ENCODE measurements at places on chromosomes 11 and 22.

GRCh38 chr11:131568318-131568717 lies 197.9 kb downstream of the NTM start:
- no peak overlapping the region for H3K27ac ChIP-seq
- peaks cover 3% of the 10 kb centered on the region for H3K27me3 ChIP-seq
- H3K36me3 ChIP-seq = no peaks in the 10 kb centered on the region
- no peak overlapping the region for H3K4me3 ChIP-seq

- DNase-seq = no peak
- no peak overlapping the region for H3K4me3 ChIP-seq
- H3K4me1 ChIP-seq = no peaks in the 10 kb centered on the region
- H3K27me3 ChIP-seq = peaks cover 6% of the 10 kb centered on the region
Measured at GRCh38 chr11:102912482-102912830, 37.7 kb upstream of the MMP12 start.

DNA sequence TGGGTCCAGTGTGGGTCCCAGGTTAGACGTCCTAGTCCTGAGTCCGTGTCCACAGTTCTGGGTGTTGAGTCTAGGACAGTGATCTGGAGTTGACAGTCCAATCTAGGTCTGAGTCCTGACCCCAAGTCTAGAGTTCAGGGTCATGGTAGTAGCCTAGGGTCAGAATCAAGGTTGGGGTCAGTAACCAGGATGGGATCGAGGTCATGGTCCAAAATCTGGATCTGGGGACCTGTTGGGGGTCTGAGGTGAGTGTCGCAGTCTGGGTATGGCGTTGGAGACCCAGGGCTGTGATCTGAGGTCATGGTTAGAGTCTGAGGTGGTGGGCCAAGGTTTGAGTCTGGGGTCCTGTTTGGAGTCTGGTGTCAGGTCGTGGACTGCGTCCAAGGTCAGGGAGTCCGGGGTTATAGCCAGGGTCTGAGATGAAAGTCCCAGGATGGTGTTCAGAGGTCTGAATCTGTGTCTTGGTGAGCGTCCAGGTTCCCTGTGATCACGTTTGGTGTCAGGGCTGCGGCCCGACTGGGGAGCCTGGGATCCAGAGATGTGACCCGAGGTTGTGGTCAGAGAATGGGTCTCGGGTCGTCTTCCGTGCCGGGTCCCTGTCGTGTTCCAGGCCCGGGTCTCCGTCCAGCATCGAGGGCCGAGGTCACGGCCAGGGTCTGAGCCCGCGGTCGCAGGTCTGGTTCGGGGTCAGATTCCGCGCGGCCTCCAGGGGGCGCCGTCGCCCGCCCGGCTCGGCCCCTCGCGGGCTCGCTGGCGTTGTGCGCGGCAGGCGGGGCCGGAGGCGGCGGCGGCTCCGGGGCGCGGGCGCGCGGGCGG lies 432 bp upstream of the GRK2 start:
- peaks cover 52% of the 10 kb centered on the region for H3K4me1 ChIP-seq
- H3K27ac ChIP-seq = peak overlapping the region; percentile 78
- H3K36me3 ChIP-seq = no peaks in the 10 kb centered on the region
- peak overlapping the region; percentile 72 for H3K4me3 ChIP-seq
- H3K27me3 ChIP-seq = no peaks in the 10 kb centered on the region
- peak; percentile 92 for DNase-seq

- no peak overlapping the region for H3K4me3 ChIP-seq
- H3K4me1 ChIP-seq = peaks cover 33% of the 10 kb centered on the region
- H3K27me3 ChIP-seq = no peaks in the 10 kb centered on the region
- no peak for DNase-seq
- no peak overlapping the region for H3K27ac ChIP-seq
Measured at GRCh38 chr11:12235553-12235946, 125.2 kb downstream of the MICAL2 start.

DNA sequence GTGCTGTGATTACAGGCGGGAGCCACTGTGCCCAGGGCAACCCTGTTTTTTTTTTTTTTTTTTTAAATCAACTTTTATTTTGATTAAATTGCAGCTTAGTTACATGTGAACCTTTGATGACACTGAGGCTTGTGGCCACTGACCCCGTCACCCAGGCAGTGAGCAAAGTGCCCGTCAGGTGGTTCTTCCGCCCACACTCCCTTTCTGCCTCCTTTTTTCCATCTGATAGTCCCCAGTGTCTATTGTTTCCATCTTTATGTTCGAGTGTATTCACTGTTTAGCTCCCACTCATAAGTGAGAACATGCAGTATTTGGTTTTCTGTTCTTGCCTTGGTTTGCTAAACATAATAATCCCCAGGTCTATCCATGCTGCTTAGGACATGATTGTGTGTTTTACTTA lies 110.9 kb upstream of the GRK3 start:
- H3K4me1 ChIP-seq = peaks cover 26% of the 10 kb centered on the region
- no peak for DNase-seq
- no peak overlapping the region for H3K4me3 ChIP-seq
- no peak overlapping the region for H3K27ac ChIP-seq

Measured in osteocyte (in vitro differentiated cells).